Activated CD8-positive, alpha-beta memory T cell treated with anti-CD3 and anti-CD28 coated beads, Interleukin-2, amount 50 U/mL, for 48 hours (primary cell): ENCODE measurements at places on chromosomes 1 and 21.

GRCh38 chr21:14358775-14359174, 24.2 kb downstream of the HSPA13 start:
- DNase-seq = no peak

GRCh38 chr1:177360791-177361190, 190.0 kb downstream of the BRINP2 start:
- no peak for DNase-seq

DNA sequence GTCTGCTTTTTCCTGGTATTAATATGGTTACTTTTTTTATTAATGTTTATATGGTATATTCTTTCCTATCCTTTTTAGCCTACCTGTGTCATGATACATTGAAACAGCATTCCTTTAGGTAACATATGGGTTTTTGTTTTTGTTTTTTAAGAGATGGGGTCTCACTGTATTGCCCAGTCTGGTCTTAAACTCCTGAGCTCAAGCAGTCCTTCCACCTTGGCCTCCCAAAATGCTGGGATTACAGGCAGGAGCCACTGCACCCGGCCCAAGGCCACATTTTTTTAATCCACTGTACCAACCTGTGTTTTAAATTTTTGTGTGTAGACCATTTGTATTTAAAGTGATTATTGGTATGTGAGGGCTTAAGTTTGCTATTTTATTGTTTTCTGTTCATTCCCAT, 43.1 kb downstream of the PKN2 start:
- DNase-seq = no peak

- no peak for DNase-seq
Measured at GRCh38 chr1:25223471-25223870, 8.8 kb downstream of the SYF2 start.

DNA sequence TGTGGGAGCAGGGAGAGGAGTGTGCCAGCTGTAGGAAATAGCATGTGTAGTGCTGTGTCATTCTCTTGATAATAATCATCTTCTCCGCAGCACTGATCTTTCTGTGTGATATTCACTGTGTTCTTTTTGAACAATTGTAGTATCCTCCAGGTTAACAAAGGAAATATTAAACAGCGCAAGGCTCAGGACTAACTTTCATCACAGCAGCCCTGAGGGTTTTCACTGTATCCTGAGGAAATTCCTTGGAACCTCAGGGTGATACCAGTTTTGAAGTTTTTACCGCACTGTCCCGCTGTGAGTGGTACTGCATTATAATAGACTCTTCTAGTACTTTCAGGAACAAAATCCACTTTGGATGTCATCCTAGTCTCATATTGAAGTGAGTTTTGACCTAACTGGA, 228.4 kb upstream of the COA6 start:
- DNase-seq = no peak

DNA sequence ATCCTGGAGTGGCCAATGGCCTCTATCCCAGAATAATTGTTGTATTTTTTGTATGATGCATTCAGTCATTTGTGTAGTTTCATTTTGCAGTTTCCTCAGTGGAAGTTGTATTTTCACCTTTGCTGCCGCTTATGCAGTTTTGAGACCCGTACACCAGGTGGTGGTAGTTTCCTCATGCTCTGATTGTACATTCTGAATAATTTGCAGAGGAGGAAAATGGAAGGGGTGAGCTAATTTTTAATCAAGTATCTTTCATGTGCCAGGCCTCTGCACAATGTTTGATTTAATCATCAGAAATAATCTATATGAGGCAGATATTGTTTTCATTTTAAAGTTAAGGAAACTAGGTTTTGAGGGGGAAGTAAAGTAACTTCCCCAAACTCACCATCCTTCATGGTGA, 29.5 kb downstream of the HLX start:
- DNase-seq = no peak

GRCh38 chr1:32919811-32920733, 18.9 kb upstream of the TMEM54 start:
- DNase-seq = no peak

GRCh38 chr21:17964199-17964598, 145.0 kb upstream of the C21orf91 start:
- DNase-seq = no peak

GRCh38 chr1:197859024-197859423, 43.4 kb upstream of the C1orf53 start:
- DNase-seq = no peak

DNA sequence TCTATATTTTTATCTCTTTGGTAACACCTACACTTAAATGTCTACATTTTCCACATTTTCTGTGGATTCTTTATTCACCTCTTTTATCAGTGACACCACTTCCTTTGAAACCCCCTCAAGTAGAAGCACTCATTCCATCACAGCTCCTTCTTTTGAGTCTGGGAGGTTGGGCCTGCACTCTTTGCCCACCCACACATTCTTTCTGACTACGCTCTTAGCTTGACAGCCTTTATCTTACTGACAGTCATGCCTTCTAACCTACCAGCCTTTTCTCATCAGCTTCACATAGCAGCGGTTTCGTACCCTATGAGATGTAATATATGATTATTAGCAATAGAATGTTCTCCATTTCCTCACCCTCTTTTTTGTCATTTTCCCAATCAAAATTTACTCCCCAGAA, 151.9 kb downstream of the TNFSF18 start:
- no peak for DNase-seq

DNA sequence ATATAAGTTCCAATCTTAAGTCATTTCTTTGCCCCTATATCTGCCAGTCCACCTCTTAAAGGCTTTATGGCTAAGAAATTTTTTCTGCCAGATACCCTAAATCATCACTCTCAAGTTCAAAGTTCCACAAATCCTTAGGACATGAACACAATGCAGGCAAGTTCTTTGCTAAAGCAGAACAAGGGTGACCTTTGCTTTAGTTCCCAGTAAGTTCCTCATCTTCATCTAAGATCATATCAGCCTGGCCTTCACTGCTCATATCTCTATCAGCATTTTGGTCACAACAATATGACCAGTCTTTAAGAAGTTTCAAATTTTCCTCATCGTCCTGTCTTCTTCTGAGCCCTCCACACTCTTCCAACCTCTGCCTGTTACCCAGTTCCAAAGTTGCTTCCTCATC, 402.2 kb upstream of the RUNX1 start:
- no peak for DNase-seq

- DNase-seq = no peak
Measured at GRCh38 chr1:38941093-38941492, 537 bp downstream of the RHBDL2 start.

GRCh38 chr1:149927056-149927562, 494 bp downstream of the SF3B4 start:
- no peak for DNase-seq

GRCh38 chr1:84598418-84598817, 24.2 kb upstream of the CTBS start:
- DNase-seq = no peak

DNA sequence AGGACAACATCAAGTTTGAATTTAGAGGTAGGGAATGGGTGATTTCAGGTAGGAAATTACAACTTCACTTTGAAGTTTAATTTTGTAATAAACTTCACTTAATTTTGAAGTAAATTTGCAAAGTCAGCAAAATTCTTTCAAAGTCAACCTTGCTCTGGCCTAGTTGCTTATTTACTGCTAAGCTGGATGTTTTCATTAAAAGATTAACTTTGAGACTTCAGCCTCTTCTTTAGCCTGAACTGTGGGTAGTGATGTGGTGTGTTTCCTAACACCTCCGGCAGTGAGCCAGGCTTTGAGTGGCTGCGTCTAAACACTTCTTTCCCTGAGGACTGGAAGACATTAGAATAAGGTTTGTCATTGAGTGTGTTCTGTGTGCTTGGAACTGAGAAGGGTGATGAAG, at the start of gene HAO2:
TSS of gene HAO2 (plus strand) at position 232 of the 400 bp plus-strand sequence. CDS start 12,301 bp downstream, outside the sequence.
- no peak for DNase-seq

- DNase-seq = no peak
Measured at GRCh38 chr1:228152097-228152917, 2.6 kb downstream of the GJC2 start.

GRCh38 chr1:117104986-117105385, 16.6 kb downstream of the TRIM45 start:
- DNase-seq = no peak

- DNase-seq = no peak
Measured at GRCh38 chr1:88890791-88891317, 513 bp downstream of the GTF2B start.

DNA sequence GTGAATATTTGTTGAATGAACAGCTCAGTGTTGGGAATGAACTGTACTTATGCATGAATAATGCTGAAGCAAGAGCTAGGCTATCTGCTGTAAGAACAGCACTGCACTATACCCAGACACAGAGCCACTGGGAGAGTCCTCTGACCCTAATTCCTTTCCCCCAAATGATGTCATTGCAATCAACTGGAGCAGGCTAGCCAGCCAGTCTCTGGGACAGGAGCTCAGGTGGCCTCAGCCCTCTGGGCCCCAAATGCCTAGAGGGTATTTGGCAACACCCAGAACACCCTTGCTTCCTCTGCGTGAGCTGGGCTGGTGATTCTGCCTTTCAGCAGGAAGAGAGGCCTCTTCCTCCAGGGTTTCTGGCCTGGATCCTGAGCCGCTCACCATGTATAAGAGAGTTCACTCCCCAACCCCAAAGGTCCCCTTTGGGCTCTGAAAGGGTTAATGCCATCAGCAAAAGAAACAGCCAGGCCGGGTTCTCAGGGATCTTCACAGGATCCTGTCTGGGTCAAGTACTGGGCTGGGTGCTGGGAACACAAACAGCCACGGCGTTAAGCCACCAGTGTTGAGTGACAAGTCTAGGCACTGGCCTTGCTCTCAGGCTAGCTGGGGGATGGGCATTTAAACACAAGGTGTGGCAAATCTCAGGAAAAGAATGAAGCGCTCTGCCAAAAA, 3.7 kb upstream of the PADI4 start:
- no peak for DNase-seq

GRCh38 chr1:6345009-6345408, 48.6 kb downstream of the ACOT7 start:
- DNase-seq = no peak

DNA sequence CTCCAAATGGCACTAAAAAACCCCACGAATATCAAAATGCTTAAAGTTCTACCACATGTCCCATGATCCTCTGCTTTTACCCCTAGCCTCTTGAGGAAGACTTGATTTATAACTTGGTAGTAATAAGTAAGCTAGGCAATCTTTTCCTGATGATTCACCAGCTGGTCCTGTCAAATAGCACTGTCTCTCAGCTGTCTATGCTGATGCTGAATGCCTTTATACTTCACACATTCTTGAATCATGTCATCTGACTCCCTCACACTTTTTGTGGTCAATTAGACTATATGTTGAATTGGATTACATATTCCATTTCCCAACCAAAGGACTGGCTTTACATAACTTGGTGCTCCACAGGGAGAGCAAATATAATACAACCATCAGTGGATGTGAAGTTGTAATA, 16.6 kb downstream of the C21orf91 start:
- no peak for DNase-seq

DNA sequence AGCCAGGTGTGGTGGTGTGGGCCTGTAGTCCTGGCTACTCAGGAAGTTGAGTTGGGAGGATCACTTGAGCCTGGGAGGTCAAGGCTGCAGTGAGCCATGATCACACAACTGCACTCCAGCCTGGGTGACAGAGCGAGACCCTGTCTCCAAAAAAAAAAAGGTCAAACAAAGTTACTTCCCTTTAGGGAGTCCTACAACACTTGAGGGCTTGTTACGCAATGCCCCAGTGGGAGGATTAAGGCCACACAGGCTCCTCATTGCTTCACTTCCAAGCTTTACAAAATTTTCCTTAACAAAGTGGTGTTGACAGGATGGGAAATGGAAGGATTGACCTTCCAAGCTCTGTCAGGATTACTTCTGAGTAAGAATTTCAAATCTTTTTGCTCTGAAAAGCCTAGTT, 6.2 kb upstream of the EXTL1 start:
- no peak for DNase-seq

GRCh38 chr1:193549081-193549480, 362.7 kb upstream of the B3GALT2 start:
- no peak for DNase-seq

DNA sequence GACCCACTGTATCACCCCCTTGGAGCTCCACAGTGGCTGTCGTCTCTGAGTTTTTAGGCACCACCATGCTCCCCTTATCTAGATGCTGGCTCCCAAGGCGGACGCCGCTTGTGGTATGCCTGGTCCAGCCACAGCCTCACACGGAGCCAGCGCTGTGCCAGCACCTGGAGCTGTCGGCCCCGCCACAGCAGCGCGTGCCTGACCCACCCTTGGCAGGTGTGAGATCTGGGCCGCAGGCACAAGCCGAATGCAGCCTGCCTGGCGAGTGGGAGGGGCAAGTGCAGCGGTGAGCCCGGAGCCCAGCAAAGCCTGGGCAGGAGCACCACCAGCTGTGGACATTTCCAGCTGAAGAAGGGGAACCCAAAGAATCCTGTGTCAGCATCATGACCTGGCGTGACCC, 91.9 kb upstream of the BACE2 start:
- no peak for DNase-seq

DNA sequence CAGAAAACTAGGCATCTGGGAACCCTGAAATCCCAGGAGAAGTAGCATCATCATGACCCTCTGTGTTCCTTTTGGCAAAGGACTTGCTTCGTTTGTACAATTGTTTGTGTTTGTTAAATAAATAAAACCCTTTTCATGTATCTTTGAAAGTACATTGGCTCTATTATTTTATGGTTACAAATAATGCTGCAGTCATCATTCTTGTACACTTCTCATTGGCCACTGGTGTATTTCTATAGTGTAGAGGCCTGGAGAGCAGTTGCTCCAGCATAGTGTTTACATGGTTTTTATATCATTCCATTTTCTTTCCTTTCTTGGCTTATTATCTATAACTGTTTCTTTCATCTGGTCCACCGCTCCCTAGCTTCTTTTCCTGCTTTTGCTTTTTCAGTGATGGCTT, 253.3 kb downstream of the FAM72C start:
- DNase-seq = no peak
